Inflammatory macrophage treated with lipopolysaccharide for 4 hours (primary cell): ENCODE measurements at places on chromosomes 16 and 17.
A peak's percentile ranks its signal among the peaks of the same experiment; 100 is the strongest.

DNA sequence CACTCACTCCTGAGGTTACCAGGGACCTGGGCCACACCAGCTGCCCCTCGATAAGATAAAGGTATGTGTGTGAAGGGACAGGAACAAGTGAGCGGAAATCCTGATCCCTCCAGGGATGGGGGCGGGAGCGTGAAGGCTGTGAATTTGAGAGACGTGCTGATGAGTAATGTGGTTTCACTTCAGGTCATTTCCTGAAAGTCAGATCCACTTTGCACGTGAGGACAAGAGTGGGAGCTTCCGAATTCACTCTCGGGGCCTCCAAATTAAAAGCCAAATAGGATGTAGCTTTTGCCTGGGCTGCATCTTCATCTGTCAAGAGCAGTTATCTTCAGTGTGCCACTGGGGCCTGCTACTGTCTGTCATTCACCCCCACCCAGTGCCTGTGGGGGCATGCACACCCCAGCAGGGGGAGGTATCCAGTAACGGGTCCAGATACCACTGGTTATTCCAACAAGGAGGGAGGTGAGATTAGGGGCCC lies 87.4 kb upstream of the LHX1 start:
- no peak for DNase-seq

- no peak for DNase-seq
Observed at GRCh38 chr17:9364837-9365430, 210.7 kb downstream of the STX8 start.

DNA sequence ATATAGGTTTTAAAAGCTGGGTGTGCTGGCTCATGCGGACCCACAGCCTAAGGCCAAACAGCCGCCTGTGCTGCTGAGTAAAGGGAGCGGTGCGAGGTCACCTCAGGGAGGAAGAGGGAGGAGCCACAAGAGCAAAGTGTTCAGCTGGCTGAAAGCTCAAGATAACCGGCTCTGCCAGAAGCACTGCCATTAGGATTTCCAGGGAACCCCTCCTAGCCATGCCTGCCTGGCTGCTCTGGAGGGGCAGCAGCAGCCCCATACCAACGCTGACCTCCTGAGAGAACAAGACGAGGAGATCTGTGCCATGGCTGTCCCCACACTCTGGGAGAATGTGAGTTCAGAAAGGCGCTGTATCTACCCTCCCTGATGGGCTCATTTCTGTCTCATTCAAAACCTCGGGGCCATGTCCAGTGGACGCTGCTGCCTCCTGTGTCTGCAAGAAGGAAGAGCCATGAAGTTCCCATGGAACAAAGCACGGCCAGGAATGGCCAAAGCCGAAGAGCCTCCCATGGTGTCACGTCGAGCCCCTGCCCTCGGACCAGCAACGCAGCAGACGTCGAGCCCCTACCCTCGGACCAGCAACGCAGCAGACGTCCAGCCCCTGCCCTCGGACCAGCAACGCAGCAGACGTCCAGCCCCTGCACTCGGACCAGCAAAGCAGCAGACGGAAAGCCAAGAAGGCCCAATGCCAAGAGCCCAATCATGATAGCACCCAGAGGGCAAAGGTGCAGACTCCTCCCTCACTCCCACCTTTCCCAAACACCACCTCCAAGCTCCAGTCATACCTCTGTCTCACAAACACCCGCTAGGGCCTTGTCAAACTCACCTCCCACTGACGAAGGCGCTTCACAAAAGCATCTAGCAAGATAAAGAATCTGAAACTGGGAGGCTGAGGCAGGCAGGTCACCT lies 107.0 kb downstream of the ANKRD11 start:
- no peak for DNase-seq

DNA sequence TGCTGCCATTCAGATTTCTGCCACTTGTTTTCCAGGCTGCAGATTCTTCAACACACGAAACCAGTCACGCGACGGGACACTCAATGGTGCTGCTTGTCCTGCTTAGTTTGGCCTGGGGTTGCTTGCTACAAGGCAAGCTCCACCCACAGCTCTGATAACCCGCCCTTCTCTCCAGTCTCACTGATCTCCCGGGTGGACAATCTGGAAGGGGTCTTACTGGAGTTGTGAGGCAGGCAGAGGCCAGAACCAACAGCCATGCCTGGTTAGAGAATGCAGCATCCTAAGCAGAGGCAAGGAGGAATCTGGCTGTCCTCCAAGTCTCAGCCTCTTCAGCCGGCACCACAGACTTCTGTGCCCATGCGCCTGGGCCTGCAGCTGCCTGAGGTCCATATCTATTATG lies 119.1 kb downstream of the KCNJ12 start:
- no peak for DNase-seq

- peak; percentile 45 for DNase-seq
Observed at GRCh38 chr16:85555719-85556455, 57.2 kb upstream of the GSE1 start.

- no peak for DNase-seq
Observed at GRCh38 chr16:275041-275641, 603 bp downstream of the RGS11 start.

- no peak for DNase-seq
Observed at GRCh38 chr16:51161440-51162195, 10.5 kb upstream of the SALL1 start.

- no peak for DNase-seq
Observed at GRCh38 chr16:71659471-71659870, 33.5 kb downstream of the MARVELD3 start.

DNA sequence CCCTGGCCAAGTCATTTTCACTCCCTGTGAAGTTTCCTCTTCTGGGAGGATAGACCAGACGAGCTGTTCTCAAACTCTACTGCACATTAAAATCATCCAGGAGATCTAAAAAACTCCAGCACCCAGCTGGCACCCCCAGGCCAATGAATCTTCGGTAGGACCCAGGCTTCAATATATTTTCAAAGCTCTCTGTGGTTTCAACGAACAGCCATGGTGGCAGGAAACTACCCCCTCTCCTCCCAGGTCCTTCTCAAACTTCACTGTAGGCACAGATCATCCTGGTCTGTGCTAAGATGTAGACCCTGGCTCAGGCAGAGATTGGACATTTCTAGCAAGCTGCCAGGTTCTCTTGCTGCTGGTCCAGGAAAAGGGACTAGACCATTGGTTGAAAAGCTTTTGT lies 38.7 kb upstream of the GRIN2A start:
- DNase-seq: no peak

- DNase-seq: no peak
Observed at GRCh38 chr16:4771646-4772045, 4.7 kb upstream of the ZNF500 start.

- DNase-seq: no peak
Observed at GRCh38 chr17:50258647-50259476, 15.4 kb upstream of the TMEM92 start.

- DNase-seq: peak; percentile 89
Observed at GRCh38 chr16:19717741-19718623, at the start of the genes IQCK and KNOP1. Gene IQCK (plus strand): TSS chr16:19718271. CDS start chr16:19718307, 36 bp downstream. Gene KNOP1 (minus strand): TSS chr16:19718227. CDS start chr16:19715035, 3,192 bp downstream.

DNA sequence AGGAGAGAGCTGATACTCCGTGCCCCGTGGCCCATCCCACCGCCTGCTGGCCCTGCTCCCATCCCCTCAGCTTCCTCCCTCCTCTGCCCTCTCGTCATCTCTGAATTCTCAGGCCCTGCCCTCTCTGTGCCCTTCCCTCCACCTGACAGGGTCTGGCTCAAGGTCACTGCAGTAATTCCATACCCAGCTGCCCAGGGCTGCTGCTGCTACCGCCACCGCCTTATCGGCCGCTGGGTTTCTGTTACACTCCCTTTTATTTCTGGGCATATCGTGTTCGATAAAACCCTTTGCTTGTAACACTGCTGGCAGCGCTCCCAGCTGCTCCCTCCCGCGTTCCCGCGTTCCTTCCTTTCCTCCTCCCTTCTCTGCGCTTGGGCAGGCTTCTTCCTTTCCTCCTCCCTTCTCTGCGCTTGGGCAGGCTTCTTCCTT lies 1.2 kb downstream of the EPN3 start:
- no peak for DNase-seq

GRCh38 chr16:29736112-29736511 lies 9.7 kb downstream of the C16orf54 start:
- DNase-seq: no peak

- peak; percentile 71 for DNase-seq
Observed at GRCh38 chr16:11913425-11914079, 2.2 kb downstream of the GSPT1 start.

DNA sequence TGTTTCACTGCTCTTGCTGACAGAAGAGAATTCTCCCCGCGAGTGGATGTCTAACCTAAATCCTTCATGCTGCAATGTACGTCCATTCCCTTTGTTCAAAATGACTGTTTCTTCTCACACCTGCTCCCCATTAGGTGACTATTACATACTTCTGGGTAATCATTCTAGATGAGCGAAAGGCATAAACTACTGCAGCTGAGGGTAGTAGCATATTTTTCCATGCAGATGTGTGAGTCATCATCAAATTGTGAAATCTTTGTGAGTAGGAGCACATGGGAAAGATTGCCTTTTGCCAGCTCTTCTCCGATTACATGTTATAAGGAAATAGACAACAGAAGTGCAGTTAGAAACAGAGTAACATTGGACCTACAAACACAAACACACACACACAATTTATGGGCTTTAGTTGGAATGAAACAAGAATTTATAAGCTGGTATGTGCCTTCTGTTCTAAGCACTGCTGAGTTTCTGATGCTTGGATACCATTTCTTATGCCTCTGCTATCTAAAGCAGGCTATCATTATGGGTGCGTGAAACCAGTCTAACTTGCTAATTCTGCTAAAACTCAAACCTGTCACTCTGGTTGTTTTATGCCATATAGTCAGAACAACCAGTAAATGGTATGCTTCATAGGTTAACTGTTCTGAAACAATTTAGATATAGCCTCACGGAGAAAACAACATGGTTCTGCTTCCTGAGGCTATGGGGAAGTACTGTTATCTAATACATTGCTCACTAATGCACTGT lies 346.9 kb upstream of the PSMD7 start:
- no peak for DNase-seq

GRCh38 chr17:5439446-5439764 lies 450 bp upstream of the C1QBP start:
- DNase-seq: no peak

GRCh38 chr17:65633146-65633881 lies 71.9 kb upstream of the AXIN2 start:
- DNase-seq: no peak

DNA sequence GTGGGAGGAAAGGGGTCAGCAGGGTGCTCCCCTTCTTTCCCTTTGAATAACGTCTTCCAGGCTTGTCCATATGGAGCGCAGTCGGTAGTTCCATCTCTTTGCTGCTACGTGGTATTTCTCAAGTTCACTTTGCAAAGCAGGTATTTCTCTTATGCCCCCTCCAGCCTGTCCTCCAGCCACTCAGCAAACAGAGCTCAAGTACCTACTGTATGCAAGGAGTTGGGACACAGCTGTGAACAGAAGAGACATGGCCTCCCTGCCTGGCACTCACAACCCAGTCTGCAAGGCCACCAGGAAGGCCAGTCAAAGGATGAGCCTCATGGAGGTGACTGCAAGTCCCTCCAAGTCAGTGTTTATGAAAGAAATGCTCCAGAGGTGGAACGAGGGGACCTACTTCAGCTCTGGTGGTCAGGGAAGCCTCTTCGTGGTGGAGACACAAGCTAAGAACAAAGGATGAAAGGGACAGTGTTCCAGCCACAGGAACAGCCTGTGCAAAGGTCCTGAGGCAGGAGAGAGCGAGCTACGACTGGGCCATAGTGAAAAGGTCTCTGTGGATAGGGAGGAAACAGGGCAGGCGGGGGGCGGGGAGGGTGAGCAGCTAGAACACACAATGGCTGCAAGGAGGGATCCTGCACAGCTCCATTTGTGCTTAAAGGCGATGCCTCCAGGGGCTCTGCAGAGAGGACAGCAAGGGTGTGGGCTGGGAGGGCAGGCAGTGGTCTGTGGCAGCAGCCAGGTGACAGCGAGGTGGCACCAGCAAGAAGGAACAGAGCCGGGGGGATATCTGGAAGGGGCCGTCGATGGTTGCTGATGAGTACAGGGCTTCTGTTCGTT lies 32.6 kb downstream of the PPL start:
- DNase-seq: no peak

DNA sequence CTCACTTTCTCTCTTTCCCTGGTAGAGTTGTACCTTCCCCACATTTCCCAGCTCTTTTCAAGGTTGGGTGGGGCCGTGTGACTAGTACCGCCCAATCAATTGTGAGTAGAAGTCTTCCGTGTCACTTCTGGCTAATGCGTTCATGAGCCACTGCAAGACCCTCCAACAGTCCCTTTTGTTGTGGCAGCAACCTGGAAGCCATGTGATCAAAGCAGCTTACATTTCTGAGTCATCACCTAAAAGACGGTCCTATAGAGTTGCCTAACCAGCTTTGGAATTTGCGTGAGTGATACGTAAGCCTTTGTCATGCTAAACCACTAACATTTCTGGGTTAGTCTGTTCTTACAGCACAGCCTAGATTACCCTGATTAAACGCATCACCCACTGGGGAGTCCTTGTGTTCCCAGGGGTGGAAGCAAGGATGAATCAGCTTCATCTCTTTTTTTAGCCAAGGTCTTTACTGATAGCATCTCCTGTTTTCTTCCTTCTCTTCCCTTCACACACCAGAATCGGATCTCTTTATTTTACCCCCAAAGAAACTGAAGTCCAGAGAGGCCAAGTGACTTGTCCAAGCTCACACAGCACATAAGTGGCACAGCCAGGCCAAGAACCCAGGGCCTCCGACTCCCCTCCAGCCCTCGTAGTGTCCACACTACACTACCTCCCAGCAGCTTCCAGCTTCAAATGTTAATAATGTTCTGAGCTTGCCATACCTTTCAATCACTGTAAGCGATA lies 366.3 kb upstream of the XYLT1 start:
- no peak for DNase-seq

DNA sequence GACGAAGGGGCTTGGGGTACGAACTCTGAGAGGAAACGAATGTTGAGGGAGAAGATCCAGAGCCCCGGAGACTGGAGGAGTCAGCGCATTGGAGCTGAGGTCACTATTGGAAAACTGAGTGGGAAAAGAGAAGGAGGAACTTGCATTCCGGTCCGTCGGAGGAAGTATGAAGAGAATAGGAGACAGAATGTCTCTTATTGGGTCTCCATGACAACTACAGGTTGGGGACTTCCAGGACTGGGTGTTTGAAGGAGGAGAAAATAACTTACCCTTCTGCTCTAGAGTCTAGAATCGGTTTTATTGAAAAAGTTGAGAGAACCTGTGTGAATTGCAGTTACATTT lies 537 bp downstream of the GOSR1 start:
- peak; percentile 68 for DNase-seq

- DNase-seq: no peak
Observed at GRCh38 chr17:2737693-2738092, 11.8 kb downstream of the CCDC92B start.

- no peak for DNase-seq
Observed at GRCh38 chr17:320139-320538, 32.5 kb downstream of the RPH3AL start.

DNA sequence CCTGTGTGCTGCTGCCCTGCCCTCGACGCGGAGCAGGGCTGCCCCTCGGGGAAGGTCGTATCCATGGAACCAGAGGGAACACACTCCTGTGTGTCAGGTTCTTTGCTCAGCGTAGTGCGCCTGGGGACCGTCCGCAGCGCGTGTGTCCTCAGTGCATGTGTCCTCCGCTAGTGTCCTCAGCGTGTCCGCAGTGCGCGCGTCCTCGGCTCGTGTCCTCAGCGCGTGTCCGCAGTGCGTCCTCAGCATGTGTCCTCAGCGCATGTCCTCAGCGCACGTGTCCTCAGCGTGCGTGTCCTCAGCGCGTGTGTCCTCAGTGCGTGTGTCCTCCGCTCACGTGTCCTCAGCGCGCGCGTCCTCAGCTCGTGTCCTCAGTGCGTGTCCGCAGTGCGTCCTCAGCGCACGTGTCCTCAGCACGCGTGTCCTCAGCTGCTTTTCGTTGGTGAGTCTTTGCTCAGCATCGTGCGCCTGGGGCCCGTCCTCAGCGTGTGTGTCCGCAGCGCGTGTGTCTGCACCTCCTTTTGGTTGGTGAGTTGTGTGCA lies 59.2 kb upstream of the ZNF750 start:
- DNase-seq: no peak

GRCh38 chr16:77948835-77949234 lies 73.5 kb upstream of the CLEC3A start:
- no peak for DNase-seq

- no peak for DNase-seq
Observed at GRCh38 chr16:72836985-72837384, 210.9 kb downstream of the ZFHX3 start.
